ENCODE measurements at places on chromosomes 13 and 19.

DNA sequence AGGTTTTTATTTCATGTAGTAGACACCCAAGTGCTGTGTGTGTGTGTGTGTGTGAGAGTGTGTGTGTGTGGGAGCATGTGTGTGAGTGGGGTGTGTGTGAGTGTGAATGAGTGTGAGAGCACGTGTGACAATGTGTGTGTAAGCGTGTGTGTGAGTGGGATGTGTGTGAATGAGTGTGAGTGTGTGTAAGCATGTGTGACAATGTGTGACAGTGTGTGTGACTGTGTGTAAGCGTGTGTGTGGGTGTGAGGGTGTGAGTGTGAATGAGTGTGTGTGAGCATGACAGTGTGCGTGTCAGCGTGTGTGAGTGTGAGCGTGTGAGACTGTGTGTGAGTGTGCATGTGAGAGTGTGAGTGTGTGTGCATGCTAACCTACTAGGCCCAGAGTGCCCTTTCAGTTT, 15.3 kb downstream of the NOVA2 start:
- no peak for DNase-seq

DNA sequence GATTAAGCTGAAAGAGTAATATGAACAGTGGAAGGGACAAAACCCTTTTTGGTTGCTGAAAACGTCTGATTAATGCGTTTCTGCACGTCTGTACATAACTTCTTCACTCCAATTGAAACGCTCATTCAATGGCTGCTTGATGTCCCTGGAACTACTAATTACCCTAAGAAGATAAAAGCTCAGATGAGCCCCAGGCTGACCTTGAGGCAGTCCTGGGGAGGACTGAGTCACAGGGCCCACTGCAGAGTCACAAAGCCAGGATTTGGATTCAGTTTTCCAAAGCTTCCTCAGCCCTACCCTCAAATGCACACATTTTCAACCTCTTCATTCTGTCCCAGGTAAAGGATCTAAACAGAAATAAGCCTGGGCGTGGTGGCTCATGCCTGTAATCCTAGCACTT, 75.0 kb upstream of the FLT1 start:
- no peak for DNase-seq

GRCh38 chr19:33366127-33366526, 7.4 kb upstream of the CEBPG start:
- DNase-seq = no peak

DNA sequence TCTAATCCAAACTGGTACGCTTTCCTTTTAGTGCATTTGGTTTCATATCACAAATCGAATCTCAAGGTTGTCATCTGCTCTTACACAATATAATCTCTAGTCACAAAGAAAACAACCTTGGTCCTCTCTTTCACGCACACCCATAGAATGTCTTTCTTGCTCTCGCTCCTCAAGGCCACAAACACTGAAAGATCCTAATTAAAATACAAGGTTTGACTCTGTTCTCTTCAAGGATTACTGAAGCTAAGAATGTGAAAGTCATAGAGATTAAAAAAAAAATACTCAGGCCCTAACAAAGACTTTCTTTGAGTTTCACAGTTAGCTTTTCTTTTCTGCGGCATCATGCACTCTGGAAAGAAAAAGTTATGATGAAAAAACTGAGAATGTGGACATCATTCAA, 891.5 kb downstream of the EFNB2 start:
- no peak for DNase-seq

DNA sequence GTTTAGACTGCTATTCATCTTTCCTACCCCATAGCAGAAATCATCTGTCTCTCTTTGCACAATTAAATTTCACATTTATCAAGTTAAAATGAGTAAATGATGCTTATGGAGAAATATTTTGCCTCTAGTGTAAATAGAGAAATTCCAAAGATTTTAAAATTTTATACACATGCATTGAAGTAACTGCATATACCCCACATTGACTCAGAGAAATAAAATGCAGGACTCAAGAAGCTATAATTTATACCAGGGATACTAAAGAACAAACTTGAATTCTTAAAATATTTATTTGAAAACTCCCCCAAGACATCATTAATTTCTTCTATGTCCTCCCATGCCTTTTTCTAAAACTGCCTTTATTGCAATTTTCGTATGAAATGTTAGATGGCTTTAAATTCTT, 165.8 kb downstream of the DIAPH3 start:
- no peak for DNase-seq

- DNase-seq = peak; percentile 90
Observed at GRCh38 chr13:46339035-46339666, 47.9 kb downstream of the RUBCNL start.

- peak; percentile 29 for DNase-seq
Observed at GRCh38 chr19:8352134-8352827, 9.2 kb upstream of the KANK3 start.

GRCh38 chr19:3970313-3970807, 539 bp downstream of the DAPK3 start:
- no peak for DNase-seq

DNA sequence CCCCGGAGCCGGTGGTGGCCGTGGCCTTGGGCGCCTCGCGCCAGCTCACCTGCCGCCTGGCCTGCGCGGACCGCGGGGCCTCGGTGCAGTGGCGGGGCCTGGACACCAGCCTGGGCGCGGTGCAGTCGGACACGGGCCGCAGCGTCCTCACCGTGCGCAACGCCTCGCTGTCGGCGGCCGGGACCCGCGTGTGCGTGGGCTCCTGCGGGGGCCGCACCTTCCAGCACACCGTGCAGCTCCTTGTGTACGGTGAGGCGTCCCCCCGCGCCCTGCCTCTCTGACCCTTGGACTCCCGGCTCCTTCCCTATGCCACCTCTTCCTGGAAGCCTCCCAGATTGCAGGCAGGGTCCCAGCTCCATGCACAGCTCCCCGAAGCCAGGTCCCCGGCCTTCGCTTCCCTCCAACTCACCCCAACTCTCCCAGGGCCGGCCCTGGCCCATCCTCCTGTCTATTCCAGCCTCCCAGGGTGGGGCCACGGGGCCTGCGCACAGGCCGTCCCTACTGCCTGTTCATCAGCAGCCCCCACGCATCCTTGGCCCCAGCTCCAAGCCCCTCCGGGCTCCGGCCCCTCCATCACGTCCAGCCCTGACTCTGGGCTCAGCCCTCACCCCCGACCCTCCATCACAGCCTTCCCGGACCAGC, 1.7 kb downstream of the MADCAM1 start:
- no peak for DNase-seq

DNA sequence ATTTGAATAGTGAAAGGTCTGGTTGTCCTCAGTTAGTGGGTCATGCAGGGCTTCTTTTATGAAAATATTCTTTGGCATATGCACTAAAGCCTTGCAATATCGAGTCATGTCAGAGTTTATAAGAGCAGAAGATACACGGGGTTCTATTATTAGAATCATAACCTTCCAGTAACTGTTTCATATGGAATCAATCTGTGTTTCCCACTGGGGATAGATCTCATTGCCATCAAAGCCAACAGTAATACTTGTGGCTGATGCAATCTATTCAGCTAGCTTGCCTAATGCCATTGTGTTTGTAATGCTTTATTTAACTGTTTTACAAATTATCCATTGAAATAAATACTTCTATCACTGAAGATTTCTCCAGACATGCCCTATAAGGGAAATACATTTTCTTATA, 746.9 kb upstream of the PCDH9 start:
- DNase-seq = no peak

Data from inflammatory macrophage (primary cell).